ENCODE measurements at places on chromosomes 1 and 21.

DNA sequence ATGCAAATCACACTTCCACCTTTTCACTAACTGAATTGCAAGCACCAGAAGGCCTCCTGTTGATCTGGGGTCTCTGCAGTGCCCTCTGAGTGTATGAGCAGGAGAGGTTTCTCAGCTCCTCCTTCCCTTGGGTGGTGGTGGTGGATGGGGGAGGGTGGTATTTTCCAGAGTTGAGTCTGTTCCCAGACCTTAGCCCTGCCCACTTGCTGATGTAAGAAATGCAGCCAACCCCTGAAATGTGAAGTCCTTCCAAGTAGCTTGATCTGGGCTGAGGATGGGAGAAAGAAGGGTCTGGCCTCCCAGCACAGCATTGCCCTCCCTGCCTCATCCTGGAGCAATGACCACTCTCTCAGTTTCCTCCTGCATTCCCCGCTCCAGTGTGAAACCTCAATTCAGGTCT is 6.3 kb upstream of the FOXD2 start:
- no peak for DNase-seq

DNA sequence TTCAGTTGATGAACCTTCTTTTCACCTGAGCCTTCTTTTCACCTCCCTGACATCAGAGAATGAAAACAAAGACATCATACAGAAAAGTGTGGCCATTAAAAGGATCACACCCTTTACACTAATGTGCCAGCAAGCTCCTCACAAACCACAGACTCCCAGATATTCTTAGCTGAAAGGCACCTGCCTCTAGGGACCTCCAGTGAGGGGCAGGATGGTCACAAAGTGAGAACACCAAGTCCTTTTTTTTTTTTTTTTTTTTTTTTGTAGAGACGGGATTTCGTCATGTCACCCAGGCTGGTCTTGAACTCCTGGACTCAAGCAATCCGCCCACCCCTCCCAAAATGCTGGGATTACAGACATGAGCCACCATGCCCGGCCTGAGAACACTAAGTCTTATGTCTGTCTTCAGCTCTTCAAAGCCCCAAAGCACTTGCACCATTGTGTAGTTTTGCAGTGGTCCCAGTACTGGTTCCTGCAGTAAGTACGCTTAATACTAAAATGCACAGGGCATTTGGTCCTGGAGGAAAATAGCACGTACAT is 58.2 kb upstream of the LBR start:
- DNase-seq: no peak

DNA sequence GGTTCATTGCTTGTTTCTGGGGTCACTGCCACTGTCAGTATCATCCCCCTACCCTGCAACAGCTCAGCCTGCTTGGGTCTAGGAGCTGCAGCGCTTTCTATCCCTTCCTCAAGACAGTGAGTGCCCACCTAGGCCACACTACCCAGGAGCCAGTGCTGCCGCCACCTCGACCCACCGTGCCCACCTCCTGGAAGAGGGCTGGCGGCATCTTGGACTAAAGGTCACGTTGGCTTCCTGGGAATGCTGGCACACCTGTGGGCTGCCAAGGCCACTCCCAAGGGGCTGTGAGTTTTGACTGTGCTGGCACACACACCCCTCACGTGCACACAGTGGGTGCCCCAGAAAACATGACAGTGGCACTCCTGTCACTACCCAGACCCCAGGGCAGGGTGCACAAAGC is 22.1 kb downstream of the CRYAA start:
- no peak for DNase-seq

GRCh38 chr1:236645016-236645680 is 40.8 kb upstream of the HEATR1 start:
- DNase-seq: no peak

DNA sequence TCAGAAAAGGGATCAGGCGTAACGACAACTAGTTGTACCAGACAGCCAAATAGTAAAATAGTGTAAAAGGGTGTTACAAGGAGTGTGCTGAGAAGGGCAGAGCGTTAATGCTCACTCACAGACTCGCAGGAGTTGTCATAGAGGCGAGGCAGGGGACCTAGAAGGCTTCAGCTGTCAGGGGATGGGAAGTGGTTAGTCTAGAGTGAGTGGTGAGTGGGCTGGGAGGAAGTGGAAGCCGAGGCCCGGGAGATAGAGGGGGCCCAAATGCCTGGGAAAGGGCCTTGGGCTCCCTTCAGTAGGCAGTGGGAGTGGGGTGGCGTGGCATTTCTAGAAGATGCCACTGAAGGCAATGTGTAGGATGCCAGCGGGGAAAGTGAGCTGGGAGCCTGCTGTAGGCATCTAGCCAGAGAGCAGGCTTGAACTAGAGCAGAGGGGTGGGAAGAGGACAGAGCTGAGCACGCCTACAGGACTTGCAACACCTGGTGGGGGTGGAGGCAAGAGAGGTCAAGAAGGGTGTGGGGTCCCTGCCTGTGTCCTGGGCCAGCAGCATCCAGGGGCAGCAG is 10.3 kb downstream of the SLC6A17 start:
- no peak for DNase-seq

DNA sequence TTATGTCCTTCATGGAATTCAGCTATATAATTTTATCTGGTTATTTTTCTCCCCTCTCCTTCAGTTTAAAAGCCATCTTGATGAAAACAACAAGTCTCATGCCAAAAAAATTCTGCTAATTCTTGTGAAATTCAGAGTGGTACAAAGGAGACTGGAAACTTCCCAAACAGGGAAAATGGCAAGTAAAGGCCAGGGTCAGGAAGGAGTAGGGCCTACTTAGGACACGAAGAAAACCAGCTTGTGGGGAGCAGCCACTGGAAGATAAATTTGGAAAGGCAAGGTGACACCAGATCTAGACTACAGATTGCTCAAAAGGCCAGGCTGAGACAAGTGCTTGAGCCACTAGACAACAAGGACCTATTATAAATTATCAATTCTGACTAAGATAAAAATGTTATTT is 6.4 kb downstream of the TSTD1 start:
- DNase-seq: no peak

DNA sequence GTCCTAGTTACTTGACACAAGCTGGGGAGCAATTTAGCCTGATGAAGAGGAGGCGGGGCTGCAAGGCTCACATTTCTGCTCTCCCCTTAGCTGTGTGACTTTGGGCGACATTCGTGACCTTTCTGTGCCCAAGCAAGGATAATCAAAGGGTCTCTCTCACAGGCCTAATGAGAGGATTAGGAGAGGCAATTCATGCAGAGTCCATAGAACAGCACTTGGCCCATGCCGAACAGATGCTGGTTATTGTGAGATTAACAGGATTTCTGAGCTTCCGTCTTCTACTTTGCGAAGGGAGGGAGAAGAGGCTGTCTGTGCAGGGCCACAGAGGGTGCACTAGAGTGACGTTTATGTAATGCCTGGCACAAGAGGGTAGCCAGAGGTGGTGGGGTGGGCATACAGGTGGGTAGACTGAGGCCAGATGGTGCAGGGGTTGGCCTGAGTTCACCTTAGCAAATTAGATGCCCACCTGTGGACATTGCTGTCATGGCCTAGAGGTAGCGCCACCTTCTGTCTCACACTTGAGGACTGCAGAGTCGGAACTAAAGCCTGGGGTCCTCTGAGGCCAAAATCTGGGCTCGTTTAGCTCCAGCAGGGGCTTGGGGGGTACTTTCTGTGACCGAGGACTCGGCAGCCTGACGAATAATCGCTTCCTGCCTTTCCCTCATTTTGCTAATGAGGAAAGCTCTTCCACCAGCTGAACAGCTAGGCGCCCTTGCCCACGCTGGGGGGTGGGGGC is 18.6 kb downstream of the ACTL8 start:
- no peak for DNase-seq

DNA sequence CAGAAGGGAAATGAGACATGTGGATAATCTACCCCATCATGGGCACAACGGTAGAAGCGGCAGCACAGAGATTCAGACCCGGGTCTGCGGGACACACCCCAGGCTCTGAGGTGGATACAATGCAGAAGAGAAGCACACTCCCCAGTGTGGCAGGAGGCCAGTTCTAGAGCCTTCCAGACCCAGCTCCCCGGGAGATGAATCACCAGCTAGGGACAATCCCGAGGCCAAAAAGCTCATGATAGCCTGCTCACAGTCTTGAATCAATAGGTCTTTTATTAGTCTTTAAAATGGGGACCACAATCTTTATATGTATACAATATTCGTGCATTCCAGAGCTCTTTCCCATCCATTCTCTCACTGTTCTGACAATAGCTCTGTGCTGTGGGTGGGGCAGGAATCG is 57.3 kb upstream of the DIRAS3 start:
- no peak for DNase-seq

- no peak for DNase-seq
Measured at GRCh38 chr21:43818685-43819084, 29.3 kb downstream of the RRP1 start.

DNA sequence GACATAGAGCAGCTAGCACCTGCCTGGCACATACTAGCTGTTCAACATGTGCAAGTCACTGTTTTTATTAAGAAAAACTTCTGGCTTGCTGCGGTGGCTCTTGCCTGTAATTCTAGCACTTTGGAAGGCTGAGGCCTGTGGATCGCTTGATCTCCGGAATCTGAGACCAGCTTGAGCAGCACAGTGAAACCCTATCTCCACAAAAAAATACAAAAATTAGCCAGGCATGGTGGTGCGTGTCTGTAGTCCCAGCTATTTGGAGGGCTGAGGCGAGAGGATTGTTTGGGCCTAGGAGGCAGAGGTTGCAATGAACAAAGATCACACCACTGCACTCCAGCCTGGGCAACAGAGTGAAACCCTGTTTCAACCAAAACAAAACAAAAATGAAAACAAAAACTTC is 27.7 kb upstream of the C8B start:
- no peak for DNase-seq

GRCh38 chr1:164515231-164515630 is 43.8 kb upstream of the PBX1 start:
- DNase-seq: no peak

DNA sequence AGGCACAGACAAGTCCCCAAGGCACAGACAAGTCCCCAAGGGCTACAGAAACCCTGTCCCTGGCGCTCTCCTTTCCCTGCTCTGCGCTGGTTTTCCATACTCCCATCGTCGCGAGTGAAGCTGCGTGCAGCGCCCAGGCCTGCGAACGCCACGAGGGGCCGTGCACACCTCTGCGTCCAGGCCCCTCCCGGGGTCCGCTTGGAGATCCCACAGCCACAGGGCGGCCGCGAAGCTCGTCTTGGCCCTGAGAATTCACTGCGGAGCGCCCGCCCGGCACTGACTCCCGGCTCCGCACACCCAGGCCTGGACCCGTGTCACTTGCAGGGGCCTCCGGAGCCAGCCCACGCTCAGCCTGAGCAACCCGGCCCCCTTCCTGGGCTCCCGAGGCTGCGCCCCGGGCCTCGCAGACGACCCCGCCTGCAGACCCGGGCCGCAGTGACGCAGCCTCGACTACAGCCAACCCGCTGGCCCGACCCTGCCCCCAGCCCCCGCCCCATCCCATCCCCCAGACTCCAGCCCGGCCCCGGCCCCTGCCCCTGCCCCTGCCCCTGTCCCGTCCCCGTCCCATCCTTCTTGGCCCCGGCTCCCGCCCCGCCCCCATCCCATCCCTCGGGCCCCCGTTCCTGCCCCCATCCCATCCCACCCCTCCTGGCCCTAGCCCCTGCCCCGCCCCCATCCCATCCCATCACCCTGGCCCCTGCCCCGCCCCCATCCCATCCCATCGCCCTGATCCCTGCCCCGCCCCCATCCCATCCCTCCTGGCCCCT is 841 bp downstream of the POFUT2 start:
- DNase-seq: no peak

GRCh38 chr1:114062477-114063099 is 83.3 kb downstream of the OLFML3 start:
- DNase-seq: no peak

GRCh38 chr1:180851995-180852887 is 60.5 kb upstream of the KIAA1614 start:
- no peak for DNase-seq

DNA sequence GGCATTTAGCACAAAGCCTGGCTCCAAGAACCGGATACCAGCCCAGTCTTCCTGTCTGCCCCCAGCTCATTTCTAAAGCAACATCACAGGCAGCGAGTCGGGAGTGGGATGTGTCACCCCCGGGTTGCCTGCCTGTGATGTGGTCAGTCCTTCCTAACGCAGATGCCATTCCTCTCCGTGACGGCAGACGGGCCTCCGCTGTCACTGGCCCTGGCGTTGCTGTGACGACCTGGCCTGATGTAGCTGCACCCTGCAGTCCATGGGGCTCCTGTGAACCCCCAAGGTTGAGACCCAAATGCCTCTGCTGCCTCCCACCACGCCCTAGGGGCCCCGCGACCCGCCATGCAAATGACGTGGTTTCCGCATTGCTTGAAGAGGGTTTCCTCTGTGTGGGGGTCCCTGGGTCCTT is 12.3 kb downstream of the TNFRSF1B start:
- DNase-seq: no peak

DNA sequence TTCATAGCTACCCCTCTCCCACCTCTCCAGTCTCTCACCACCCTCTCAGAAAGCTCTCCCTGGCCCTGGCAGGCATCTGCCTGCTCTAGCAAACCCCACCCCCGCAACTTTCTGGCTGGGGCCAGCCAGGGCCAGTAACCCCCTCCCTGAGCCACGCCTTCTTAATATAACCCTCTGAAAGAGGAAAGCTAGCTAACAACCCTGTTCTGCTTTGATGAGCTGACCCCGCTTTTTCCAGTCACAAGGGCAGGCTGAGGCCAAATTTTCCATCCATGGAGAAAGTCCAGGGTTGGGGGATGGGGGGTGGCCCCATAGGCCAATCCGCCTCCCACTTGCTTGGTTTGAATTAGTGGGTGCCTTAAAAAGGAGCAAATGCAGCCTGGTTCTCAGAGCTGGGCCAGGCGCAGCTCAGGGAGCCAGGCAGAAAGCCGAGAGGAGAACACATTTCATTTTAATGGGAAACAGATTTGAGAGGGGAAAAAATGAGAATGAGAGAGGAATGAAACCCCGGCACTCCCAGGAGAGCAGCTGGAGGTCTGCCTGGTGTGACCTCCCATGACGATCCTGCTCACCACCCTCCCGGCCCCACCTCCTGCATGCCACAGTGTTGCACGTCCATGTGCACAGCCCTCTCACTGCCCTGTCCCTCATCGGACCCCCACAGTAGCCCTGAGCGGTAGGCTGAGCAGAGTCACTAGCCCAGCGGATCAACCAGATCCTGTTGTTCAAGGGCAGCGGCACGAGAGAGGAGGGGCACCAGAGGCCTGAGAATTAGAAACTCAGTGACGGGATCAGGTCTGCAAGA is 62.3 kb downstream of the OPTC start:
- no peak for DNase-seq

- no peak for DNase-seq
Measured at GRCh38 chr1:50108497-50109059, at the start of gene ELAVL4. Gene ELAVL4, plus strand, starts transcription at chr1:50108920. Its CDS starts 270 bp downstream, at chr1:50109190.

DNA sequence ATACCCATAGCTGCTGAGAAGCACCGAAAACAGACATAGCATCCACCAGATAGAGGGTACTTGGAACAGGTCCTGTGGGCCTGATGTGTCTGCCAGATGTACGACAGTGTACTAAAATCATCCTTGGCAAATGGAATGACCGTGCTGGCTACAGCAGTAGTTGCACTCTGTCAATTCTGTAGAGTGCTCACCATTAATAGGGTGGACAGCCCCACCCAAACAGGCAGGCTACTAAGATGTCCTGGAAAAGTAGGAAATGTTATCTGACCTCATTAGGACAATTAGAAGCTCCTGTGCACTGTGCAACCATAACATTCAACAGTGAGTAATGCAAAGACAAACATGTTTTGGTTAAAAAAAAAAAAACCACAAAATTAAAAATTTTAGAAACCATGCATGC is 106.2 kb downstream of the PTPN14 start:
- DNase-seq: no peak

Data from CMK (cell line).